ENCODE measurements at places on chromosomes 11 and 22. TPM values are rescaled to one million over a fixed set of nuclear protein-coding genes. Genes with fewer than 3 reads are reported as not detected.

DNA sequence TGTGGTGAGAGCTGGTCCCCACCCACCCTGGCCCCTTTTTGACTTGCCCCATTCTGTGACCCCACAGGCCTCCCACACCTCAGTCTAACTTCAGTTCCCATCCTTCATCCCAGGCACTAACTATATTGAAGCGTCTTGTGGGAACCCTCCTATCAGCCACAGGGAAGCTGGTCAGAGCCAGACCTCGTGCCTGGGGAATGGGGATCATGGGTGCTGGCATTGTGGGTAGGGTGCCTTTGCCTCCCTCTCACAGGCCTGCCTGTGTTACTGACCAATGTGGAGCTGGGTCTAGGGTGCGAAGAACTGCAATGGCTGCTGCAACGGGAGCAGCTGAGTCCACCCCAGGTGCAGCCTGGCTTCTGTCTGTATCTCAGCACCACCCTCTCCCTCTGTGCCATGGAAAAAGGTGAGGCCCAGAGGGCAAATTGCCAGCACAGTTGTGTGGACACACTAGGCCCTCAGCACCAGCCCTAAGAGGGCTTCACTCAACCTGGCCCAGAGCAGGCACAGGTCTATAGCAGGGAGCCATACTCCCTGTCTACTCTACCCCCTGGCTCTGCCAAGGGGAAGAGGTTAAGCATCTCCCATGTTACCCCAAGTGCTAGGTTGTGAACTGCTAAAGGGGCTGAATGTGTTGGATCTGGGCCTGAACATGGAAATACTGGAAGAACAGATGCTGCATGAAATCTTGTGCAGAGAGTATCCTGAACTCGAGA is 37.3 kb downstream of the RRP8 start:
- DNase-seq, result no peak

GRCh38 chr11:93689240-93689639 is 27.8 kb downstream of the CEP295 start:
- peak; percentile 40 for DNase-seq

The C11orf52 gene
- total RNA-seq, result not detected

GRCh38 chr11:75400146-75400865 is 988 bp downstream of the RPS3 start:
- no peak for DNase-seq

The SLC7A4 gene
- not detected for total RNA-seq

- DNase-seq, result no peak
These were observed 28.9 kb downstream of the PAX6 start for GRCh38 chr11:31782257-31782656.

The OR6A2 gene
- total RNA-seq, result 0.16 TPM

- DNase-seq, result no peak
These were observed 39.6 kb upstream of the PLET1 start for GRCh38 chr11:112300094-112300786.

- no peak for DNase-seq
These were observed 50.5 kb upstream of the ZBED5 start for GRCh38 chr11:10908215-10908951.

- DNase-seq, result peak; percentile 68
These were observed 10.4 kb upstream of the MALAT1 start for GRCh38 chr11:65488273-65489034.

The P4HA3 gene
- not detected for total RNA-seq

- DNase-seq, result peak; percentile 41
These were observed 76.7 kb downstream of the PISD start for GRCh38 chr22:31585161-31585859.

DNA sequence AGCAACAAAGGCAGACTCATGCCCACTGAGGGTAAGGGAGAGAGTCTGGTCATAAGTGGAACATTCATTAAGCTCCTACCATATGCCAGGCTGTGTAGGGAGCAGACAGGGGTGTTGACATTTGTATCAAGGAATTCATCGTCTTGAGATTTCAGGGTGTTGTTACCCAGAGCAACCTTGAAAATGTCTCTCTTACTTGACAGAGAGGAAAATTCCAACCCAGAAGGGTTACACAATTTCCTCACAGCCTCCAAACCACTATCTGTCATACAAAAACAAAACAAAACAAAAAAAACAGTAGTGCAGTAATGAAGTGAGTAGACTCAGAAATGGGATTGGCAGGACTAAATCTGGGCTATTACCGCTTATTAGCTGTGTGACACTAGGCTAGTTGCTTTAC is 113.2 kb downstream of the MIAT start:
- no peak for DNase-seq

The PAX6 gene
- not detected for total RNA-seq

The RAG2 gene
- total RNA-seq, result not detected

- no peak for DNase-seq
These were observed 42.8 kb downstream of the TNRC6B start for GRCh38 chr22:40220316-40221054.

GRCh38 chr22:45090497-45090910 is 73.2 kb upstream of the NUP50 start:
- no peak for DNase-seq

DNA sequence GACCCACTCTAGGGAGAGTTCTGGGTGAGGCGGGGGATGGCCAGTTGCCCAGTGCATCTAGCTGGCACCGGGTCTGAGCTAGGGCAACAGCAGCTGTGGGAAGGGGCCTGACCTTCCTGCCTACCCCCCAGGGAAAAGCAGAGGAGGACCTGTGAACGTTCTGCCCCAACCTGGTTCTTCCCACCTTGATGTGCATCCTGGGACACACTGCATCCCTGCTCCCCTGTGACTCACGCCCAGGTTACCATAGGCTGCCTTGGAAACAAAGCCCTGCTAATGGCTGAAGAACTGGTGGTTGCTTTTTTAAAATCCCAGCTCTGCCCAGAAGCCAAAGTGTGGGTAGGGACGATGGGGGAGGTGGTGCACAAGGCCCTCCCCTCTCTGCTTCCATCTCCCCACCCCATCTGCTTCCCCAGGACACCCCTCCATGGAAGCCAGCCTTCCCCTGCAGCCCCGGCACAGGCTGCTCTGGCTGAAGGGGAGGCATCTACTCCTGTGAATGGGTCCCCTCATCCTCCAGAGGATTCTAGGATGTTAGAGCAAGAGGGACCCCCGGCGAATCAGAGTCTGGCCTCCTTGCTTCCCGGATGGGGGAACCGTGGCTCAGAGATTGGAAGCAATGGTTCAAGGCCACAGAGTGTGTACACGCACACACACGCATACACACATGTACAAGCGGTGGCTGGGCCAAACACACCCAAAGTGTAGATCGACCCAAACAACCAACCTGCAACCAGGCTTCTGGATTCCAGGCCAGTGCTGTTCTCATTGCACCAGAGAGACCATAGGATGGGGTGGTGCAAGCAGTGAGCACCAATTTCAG is 7.6 kb upstream of the C11orf96 start:
- DNase-seq, result no peak

GRCh38 chr11:3834664-3835461 is 5.9 kb downstream of the RHOG start:
- no peak for DNase-seq

The E2F8 gene
- 13.1 TPM for total RNA-seq

The ROBO3 gene
- total RNA-seq, result 17.6 TPM

The PAMR1 gene
- total RNA-seq, result not detected

- peak; percentile 78 for DNase-seq
These were observed at the start of gene RNF215 for GRCh38 chr22:30386960-30387827. Gene RNF215, minus strand, starts transcription at chr22:30387411. Its CDS starts 98 bp downstream, at chr22:30387313.

DNA sequence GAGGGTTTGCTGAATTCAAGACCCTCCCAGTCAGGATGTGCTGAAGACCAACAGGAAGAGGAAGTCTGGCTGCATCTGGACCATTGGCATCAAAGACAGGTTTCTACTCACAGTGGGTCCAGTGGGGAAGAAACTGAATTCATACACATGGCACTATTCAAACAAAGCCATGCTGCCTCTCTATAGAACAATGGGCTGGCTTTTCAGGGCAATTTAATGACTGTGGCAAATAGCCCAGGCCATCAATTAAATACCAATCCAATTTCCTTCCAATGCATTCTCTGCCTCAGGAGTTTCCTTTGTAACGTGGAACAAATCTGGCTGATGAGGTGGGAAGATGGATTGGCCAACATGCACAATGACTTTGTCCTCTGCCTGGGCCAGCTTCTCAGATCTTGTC is 98.6 kb downstream of the SEZ6L start:
- no peak for DNase-seq

DNA sequence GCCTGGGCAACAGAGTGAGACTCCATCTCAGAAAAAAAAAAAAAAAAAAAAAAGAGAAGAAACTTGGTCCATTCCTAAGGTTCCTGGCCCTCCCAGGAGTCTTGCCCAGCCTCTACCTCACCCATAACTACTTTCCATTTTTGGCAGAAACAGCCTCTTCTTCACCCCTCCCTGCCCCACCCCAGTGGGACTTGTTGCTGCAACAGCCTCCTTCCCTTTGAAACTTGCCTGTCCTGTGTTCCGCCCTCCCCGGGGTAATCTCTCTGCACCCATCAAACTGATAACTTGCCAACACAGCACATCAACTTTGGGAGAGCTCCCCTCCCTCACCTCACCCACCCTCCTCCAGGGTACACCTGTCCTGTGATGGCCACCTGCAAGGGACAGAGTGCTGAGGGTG is 10.0 kb upstream of the FAM83F start:
- no peak for DNase-seq

The CATSPERZ gene
- total RNA-seq, result not detected

The STK33 gene
- total RNA-seq, result 3.6 TPM

GRCh38 chr22:25928038-25928437 is 186.1 kb downstream of the MYO18B start:
- DNase-seq, result no peak

The OR51E2 gene
- not detected for total RNA-seq

The LRP5 gene
- total RNA-seq, result 10.5 TPM

GRCh38 chr22:40363059-40363458 is 7.3 kb upstream of the SGSM3 start:
- DNase-seq, result no peak

DNA sequence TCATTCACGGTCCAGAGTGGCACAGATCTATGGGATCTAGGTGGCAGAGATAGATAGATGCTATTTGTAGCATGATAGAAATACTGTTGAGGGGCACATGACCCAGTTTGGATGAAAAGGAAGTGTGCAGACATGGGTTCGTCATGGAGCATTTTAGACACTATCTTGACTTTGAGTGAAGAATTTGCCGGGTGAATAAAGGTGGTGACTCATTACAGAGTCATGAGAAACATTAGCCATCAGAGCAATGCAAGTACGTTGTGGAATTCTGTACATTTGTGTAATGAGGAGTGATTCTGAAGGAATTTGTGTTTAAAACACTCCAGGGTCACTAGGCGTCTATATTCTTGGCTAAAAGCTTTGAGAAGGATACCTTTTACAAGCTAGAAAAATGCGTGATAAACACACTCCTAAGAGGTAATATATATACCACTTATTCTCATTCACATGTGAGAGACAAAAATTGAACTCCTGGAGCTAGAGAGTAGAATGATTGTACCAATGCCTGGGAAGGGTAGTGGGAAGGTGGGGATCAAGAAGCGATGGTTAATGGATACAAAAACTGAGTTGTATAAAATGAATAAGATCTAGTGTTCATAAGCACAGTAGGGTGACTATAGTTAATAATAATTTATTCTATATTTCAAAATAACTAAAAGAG is 593.7 kb upstream of the LUZP2 start:
- DNase-seq, result no peak

- DNase-seq, result no peak
These were observed 8.5 kb upstream of the CDC42BPG start for GRCh38 chr11:64852804-64853509.

DNA sequence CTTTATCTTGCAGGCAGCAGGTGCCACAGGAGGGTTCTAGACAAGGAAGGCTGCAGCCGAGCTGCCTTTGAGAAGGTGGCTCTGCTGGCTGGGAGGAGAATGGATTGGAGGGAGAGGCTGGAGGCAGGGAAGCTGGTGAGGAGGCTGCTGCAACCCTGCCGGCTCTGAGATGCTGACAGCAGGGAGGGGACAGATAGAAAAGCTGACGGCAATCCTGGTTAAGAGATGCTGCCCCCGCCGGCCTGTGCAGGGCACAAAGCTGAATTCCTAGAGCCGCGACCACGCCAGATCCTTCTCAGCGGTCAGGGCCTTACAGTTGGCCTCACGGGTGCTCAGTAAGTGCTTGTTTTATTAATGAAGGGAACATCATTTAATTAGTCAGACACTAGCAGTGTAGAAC is 105.4 kb downstream of the CACNA1I start:
- DNase-seq, result no peak

- no peak for DNase-seq
These were observed 66.3 kb downstream of the PRMT3 start for GRCh38 chr11:20453657-20454316.

The TESMIN gene
- total RNA-seq, result 4.9 TPM

DNA sequence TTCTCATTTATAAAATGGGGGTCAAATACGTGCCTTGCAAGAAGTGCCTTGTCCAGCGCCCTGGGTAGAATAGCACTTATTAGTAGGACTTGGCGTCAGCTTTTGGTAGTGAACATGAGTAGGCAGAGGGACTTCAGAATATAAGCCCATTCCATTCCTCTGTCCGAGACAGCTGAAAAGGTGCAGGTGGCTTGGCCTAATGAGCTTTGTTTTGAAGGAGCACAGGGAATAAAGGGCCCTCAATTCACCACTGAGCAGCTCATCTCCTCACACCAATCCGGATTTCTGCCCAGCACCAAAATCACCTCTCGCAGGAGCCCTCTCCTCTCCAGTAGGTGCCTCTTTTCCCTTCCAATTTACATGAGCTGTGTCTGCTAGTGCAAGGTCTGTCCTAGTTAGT is 91.2 kb downstream of the DSCAML1 start:
- DNase-seq, result no peak

DNA sequence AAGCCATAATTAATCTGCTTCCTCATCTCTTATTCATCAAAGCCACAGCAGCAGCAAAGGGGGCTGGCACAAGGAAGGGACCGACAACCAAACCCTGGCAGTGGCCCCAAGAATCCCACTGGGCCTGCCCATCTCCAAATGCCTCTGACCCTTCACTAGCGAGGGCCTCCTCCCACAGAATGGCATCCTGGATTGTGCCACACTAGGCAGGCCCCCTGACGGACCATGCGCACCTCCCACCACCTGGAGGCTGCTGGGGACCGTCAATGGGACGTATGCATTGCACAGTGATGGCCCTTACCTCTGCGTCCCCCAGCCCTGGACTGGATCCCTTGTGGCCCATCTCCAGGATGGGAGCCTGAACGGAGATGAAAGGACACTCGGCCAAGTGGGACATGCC is 4.1 kb upstream of the RTN4R start:
- DNase-seq, result no peak

DNA sequence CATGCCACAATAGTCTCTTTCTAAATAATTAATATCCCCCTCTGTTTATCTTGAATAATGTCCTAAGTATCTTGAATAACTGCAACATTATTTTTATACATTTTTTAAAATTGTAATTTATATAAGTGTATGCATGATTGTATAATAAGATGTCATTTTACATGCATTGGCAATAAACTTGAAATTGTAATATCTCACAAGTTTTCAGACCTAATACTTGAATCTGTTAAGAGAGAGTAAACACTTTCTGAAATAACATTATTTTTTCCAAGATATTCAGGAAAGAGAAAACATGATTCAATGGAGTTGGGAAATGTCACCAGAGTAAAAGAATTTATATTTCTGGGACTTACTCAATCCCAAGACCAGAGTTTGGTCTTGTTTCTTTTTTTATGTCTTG is at the start of gene OR4D11:
Gene OR4D11 (plus strand): TSS at position 301 of the 400 bp plus-strand sequence. CDS start 0 bp downstream, at position 301.
- DNase-seq, result no peak

- no peak for DNase-seq
These were observed 1317.1 kb downstream of the BRD1 start for GRCh38 chr22:48510599-48510998.

The PPFIBP2 gene
- 14.2 TPM for total RNA-seq

- no peak for DNase-seq
These were observed 165.7 kb downstream of the MN1 start for GRCh38 chr22:27635852-27636251.
